ENCODE measurements at places on chromosomes 6 and 20.

GRCh38 chr6:161137320-161137719 is 136.5 kb downstream of the AGPAT4 start:
- no peak for DNase-seq

DNA sequence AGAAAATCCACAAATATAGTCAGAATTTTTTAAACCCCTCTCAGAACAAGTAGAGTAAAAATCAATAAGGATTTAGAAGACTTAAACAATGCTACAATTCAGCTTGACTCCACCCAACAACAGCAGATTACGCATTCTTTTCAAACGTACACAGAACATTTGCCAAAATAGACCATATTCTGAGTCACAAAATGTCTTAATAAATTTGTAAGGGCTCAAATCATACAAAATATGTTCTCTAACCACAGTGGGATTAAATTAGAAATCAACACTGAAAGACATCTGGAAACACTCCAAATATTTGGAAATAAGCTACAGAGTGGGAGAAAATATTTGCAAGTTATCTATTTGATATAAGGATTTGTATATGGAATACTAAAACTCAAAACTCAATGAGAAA is 164.2 kb upstream of the AKAP12 start:
- no peak for DNase-seq

- peak; percentile 40 for DNase-seq
Observed at GRCh38 chr6:111207141-111207858, 120.0 kb downstream of the SLC16A10 start.

GRCh38 chr6:5230081-5230480 is 30.7 kb downstream of the LYRM4 start:
- no peak for DNase-seq

GRCh38 chr6:8627085-8627861 is 191.9 kb upstream of the SLC35B3 start:
- peak; percentile 49 for DNase-seq
